Stimulated activated CD4-positive, alpha-beta T cell treated with anti-CD3 and anti-CD28 coated beads, TNF-alpha, amount 100 ng/mL, for 48 hours (primary cell): ENCODE measurements at places on chromosomes 6 and 20.

DNA sequence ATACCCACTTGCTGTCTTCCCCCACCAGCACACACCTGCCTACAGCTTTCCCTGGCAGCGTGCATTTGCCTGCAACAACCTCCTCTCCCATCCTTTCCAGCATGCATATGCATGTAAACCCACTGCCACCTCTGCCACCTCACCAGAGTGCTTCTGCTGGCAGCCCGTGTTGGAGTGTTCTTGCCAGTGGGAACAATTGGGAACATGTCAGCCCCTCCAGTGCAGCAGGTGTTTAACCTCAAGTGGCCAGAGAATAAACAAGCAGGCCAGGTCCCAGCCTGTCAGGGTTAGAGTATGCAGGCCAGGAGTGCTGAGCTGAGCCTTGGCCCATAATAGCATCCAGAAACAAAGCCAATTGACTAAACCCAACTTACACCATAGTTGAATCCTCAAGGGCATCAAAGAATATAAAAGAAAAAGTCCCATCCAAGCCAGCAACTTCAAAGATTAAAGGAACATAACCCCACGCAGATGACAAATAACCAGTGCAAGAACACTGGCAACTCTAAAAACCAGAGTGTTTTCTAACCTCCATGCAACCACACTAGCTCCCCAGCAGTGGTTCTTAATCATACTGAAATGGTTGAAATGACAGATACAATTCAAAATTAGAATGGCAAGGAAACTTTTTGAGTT is 1212.1 kb upstream of the CITED2 start:
- no peak for DNase-seq

DNA sequence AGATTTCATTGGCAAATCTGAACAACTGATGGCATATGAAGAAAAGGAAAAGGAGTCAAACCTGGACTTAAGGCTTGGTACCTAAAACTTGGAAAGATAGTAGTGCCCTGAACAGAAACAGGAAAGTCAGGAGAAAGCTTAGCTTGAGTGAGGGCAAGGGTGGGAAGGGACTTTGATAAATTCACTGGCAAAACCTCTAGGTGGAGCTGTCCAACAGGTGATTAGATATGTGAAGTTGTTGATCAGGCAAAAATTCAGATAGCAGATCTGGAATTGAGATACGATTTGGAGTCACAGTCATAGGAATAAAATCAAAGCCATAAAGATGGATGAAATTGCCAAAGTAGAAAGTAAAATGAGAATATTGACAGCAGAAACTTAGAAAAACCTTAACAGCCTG is 16.1 kb upstream of the ZNF292 start:
- DNase-seq = peak; percentile 27

GRCh38 chr6:46935687-46936086 is 13.9 kb upstream of the ADGRF5 start:
- DNase-seq = no peak

DNA sequence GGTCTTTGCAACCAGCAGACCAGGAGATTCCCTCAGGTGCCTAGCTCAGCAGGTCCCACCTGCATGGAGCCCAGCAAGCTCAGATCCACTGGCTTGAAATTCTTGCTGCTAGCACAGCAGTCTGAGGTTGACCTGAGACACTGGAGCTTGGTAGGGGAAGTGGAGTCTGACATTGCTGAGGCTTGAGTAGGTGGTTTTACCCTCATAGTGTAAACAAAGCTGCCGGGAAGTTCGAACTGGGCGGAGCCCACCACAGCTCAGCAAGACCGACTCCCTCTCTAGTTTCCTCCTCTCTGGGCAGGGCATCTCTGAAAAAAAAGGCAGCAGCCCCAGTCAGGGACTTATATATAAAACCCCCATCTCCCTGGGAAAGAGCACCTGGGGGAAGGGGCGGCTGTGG is 34.3 kb downstream of the PRSS35 start:
- no peak for DNase-seq

GRCh38 chr6:3751077-3751729 is at the start of gene PXDC1:
Gene PXDC1, minus strand, starts transcription at chr6:3751713. Its CDS starts 182 bp downstream, at chr6:3751531.
- DNase-seq = no peak

- DNase-seq = no peak
These were observed 801.0 kb upstream of the CITED2 start for GRCh38 chr6:140175486-140175885.

- DNase-seq = no peak
These were observed 26.8 kb downstream of the MANBAL start for GRCh38 chr20:37316116-37316774.

- DNase-seq = no peak
These were observed 155.1 kb downstream of the CDC5L start for GRCh38 chr6:44542401-44543116.

DNA sequence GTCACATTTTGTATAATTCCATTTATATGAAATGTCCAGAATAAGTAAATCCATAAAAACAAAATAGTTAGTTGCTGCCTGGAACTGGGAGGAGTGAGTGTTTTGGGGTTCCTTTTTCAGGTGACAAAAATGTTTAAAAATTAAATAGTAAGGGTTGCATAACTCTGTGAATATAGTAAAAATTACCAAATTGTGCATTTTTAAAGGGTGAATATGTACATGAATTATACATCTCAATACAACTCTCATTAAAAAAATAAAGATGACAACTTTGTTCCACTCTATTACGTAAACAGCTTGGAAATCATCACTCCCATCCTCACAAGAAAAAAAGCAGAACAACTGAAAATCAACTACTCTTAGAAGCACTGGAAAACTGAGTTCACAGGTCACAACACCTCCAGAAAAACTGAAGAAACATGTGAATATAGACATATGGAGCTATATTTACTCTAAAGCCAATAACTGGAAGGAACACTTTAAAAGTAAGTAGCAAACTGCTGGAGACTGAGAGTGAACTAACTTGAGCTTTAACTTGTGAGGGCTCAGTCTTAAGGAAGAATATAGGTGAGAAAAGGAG is 40.0 kb downstream of the RANBP9 start:
- DNase-seq = no peak

DNA sequence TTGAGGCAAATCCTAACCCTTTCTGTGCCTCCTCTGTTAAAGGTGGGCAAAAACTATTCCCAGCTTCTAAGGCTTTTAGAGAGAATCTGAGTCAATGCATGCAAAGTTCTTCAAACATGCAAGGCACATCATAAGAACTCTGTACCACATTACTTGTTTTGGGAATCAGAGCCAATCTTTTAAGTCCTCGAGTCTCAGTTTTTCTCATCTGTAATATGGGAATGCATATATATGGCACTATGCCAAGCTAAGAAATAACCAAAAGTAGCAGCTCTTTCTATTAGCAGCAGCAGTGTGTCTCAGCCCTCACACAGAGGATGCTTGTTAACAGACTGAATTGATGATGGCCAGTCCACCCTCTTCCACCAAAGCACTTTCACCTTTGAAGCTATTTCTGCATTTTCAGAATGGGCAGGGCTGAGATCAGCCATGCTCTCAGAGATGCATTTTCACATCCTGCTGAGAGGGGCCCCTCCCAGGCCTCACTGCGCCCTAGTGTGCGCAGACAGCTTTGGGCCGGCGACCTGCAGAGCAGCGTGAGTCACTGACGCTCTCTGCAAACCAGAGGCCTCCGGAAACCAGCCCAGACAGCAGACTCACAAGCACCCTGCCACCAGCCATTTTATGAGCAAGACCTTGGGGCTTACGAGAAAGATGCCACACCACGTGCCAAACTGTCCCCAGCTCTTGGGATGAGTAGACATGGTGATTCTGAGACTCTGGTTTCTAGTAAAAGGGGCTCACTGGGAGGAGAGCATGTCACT is 138.0 kb downstream of the NFATC2 start:
- DNase-seq = peak; percentile 75

DNA sequence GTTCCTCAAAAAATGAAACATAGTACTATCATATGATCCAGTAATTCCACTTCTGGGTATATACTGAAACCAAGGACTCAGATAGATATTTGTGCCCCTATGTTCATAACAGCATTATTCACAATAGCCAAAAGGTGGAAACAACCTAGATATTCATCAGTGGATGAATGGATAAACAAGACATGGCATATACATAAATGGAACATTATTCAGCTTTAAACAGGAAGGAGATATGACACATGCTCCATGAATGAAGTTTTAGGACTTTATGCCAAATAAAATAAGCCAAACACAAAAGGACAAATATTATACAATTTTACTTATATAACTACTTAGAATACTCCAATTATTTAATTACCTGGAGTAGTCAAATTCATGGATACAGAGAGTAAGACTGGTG is 16.4 kb downstream of the PLCB1 start:
- no peak for DNase-seq

DNA sequence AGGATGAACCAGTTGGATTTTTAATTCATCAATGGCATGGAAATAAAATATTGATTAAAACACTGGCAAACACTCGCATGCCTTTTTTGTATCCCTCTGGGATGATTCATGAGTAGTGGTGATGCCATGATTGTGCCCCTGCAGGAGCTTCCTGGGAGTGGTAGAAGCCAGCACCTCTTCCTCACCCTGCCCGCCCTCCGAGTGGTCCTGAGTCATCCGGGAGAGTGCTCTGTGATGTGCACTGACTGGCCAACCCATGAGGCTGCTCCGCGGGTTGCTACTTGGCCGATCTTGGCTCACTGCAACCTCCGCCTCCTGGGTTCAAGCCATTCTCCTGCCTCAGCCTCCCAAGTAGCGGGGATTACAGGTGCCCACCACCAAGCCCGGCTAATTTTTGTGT is 27.4 kb downstream of the GJA10 start:
- DNase-seq = no peak

GRCh38 chr6:5506149-5506548 is 244.8 kb downstream of the FARS2 start:
- no peak for DNase-seq

GRCh38 chr20:43563429-43563828 is 4.6 kb downstream of the SGK2 start:
- DNase-seq = no peak

DNA sequence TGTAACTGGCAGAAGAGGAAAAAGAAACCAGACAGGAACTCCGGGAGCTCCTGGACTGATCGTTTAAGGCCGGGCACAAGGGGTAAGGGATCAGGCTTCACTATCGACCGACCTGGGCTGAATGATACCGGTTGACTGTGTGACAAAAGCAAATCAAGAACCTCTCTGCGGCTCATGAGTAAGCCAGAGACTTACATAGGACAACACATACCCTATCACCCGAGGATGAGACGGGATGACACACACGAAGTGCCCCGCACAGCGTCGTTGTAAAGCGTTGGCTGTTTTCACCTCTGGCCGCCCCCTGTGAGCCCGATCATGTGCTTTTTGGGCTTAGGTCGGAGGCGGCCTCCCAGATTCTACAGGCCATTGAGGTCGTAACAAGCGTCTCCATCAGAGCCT is 695 bp upstream of the TGIF2 start:
- peak; percentile 61 for DNase-seq

DNA sequence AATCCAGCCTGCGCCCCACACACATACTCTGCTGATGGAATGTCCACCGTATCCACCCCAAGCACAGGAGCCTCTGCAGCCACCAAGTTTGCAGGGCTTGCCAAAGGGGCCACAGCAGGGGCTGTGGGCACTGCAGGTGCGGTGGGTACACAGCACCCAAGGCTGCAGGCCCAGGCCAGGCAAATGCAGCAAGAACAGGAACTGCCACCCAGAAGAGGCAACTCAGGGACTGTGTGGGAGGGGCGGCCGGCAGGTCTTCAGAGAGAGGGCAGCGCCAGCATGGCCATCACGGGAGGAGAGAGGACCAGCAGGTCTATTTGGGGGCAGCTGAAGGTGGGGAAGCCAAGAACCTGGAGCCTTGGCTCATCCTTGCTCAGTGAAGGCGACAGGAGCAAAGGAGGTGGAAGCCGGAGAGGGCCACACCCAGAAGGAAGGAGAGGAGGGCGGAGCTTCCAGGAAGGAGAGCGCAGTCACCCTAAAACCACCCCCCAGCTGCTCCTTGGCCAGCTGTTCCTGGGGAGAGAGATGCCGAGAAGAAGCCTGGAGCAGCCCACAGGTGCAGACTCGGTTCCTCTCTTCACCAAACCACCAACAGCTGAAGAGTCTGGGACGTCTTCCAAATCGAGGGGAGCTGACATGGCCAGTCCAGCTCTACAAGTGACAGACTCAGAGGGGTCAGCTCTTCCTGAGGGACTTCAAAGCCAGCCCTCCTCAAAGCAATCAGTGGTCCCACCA is 265.1 kb upstream of the CDYL start:
- no peak for DNase-seq

- DNase-seq = no peak
These were observed 10.8 kb upstream of the OR2B2 start for GRCh38 chr6:27922949-27923348.

DNA sequence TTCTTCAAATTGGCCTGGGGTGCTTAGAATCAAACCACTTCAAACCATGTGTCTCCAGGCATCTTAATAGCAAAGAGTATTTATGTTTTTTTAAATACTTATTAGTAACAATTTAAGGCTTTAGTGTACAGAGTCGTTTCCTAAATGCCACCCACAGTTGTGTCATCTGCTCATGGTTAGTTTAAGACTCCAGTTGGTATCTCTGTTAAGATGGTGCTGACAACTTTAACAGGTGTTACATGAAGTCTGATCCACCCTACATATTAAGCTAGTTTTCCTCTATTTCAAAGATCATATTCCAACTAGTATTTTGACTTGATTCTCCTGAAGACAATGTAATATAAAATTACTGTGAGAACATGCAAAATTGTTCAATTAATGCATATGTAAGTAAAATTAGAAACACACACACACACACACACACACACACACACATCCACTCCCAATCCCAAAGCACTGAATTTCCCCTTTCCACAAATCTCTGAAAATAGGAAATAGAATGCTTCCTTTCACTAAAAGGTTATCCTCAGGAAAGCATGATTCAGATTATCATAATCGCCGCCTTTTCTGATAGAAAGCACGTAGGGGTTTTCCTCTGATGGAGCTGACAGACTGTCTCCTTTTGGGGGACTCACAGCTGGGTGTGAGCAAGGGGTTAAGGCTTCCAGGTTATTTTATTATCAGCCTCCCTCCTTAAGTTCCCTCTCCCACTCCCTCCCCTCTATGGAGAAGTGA is 10.5 kb downstream of the CNKSR3 start:
- DNase-seq = no peak

DNA sequence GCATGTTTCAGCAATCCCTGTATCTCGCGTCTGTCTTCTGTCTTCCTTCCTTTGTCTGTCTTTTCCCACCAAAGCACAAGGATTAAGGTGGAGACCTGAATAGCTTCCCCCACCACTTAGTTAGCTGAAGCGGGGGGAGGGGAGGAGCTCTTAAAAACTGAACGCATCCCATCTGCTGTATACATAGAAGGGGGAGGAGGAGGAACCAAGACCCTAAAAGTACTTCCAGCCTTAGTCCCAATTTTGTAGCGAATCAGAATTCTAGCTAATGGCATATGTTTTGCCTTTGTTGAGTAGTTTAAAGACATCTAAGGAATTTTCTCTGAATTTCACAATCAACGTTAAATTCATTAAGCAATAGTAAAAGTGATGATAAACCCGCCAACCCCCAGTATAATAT is 47.9 kb downstream of the GNAS start:
- no peak for DNase-seq
